ENCODE measurements at places on chromosomes 5 and 9.

DNA sequence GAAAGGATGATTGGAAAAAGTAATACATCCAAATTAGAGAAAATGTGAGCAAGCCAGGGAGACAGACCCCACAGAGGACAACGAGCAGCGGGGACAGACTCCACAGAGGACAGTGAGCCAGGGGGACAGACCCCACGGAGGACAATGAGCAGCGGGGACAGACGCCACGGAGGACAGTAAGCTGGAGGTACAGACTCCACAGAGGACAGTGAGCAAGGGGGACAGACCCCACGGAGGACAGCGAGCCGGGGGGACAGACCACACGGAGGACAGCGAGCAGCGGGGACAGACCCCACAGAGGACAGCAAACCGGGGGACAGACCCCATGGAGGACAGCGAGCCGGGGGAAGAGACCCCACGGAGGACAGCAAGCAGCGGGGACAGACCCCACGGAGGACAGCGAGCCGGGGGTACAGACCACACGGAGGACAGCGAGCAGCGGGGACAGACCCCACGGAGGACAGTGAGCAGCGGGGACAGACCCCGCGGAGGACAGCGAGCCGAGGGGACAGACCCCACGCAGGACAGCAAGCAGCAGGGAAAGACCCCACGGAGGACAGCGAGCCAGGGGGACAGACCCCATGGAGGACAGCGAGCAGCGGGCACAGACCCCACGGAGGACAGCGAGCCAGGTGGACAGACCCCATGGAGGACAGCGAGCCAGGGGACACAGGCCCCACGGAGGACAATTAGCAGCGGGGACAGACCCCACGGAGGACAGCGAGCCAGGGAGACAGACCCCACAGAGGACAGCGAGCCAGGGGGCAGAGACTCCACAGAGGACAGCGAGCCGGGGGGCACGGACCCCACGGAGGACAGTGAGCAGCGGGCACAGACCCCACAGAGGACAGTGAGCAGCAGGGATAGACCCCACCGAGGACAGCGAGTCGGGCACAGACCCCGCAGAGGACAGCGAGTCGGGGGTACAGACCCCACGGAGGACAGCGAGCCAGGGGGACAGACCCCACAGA is 1.9 kb upstream of the ZDHHC11 start:
- DNase-seq = no peak

GRCh38 chr9:119101048-119101447 is 268.2 kb downstream of the BRINP1 start:
- DNase-seq = no peak

- no peak for DNase-seq
These were observed 118.4 kb downstream of the ARHGAP26 start for GRCh38 chr5:142888469-142889085.

DNA sequence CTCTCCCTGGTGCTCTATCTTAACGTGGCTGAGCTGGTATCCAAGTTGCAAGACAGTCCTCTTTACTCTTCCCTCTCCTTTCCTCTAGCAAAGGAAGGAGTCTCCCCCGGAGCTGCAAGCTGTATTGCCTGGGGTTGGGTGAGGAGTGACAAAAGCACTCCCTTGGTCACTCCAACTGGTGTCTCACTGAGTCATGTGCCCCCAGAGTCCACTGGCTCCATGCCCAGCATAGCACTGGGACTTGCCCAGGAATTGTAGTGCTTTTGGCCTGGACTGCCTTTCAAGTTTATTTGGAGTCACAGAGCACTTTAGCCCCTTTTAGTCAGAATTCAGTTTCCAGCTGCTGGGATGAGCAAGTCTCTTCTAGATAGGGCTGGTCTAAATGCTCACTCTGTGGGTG is 82.6 kb upstream of the FST start:
- peak; percentile 50 for DNase-seq

GRCh38 chr5:88889189-88890069 is 6.4 kb upstream of the MEF2C start:
- DNase-seq = no peak

DNA sequence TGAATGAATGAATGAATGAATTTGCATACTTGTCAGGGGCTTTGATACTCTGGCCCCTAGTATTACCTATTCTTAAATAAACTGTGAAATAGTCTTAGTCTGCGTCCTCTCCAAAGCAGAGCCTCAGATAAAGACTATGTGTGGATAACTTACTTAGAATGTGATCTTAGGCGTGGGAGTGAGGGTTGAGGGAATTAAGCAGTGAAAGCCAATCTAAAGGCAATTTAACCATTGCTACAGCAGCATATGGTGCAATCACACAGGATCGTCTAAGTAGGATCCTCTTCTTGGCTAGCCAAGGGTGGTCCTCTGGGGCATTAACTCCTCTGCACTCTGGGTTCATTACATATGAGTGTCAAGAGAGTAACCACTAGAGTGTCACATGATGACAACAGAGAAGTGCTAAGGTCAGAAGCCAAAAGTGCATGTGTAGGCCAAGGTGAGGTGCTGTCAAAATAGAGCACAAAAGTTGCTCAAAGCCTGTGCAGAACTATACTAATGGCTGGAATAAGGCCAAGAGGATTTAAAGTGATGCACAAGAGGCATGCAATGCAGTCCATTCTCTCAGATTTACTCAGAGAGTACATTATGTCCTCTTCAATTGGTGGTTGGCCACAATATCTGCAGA is 274.4 kb upstream of the SEMA6A start:
- no peak for DNase-seq

DNA sequence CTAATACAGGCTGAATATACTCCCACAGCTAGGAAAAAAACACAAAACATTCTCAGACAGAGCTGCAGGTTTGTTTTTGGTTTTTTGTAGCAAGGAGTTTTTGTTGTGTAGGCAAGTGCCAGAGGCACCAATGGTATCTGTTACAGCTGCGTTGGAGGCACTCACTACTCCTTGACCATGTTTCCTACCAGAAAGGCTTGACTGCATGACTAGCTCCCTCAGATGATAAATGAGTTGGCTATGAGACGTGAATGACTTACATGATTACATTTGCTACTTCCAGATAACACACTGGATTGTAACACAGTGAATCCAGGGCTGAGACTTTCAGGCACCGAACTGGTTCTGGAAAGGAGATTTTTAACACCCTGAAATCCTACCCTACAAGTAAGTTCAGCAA is 18.8 kb downstream of the GZMK start:
- DNase-seq = no peak

DNA sequence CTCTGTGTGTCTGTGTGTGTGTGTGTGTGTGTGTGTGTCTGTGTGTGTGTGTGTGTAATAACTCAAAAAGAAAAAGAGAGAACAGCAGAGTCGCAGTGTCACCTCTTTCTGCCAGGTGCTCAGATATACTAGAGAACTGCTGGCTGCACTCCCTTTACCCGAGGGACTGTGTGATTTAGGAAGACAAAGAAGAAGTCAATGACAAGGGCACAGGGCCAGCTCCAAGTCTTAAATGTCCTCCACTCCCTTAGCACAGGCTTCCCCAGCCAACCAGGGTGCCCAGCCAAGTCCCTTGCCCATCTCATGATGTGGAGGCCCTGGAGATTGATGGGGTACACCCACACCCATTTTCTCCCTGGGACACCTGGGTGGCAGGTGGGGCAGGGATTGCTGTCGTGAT is 8.7 kb downstream of the CCNJL start:
- no peak for DNase-seq

DNA sequence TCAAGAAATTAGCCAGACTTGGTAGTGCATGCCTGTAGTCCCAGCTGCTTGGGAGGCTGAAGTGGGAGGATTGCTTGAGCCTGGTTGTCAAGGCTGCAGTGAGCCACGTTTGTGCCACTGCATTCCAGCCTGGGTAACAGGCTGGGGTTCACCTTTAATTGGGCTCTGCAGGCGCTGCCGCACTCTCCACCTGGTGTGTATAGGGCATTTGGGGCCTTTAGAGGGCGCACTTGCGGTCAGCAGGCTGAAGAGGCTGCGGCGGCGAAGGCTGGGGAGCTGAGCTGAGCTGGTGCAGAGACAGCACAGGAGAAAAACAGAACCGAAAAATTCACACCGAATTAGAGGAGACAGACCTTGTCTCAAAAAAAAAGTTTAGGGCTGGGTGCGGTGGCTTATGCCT is 31.2 kb downstream of the CDK7 start:
- DNase-seq = no peak

- DNase-seq = no peak
These were observed 229.0 kb downstream of the TSSK1B start for GRCh38 chr5:113205807-113206206.

DNA sequence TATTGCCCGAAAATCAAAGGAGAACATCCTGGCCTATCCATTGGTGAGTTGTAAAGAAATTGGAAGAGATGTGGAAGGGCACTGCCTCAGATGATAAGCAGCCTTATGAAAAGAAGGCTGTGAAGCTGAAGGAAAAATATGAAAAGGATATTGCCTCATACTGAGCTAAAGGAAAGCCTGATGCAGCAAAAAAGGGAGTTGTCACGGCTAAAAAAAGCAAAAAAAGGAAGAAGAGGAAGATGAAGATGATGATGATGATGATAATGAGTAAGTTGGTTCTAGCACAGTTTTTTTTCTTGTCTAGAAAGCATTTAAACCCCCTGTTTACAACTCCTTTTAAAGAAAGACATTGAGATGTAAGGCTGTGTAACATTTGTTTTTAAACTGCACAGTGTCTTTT is 59.8 kb upstream of the ZBED3 start:
- no peak for DNase-seq

GRCh38 chr5:14724633-14725032 is 60.1 kb downstream of the OTULIN start:
- no peak for DNase-seq

Measured in GM04503 (cell line).